ENCODE measurements at places on chromosomes 2 and 18.
A peak's percentile ranks its signal among the peaks of the same experiment; 100 is the strongest.

GRCh38 chr2:221551864-221552263 is 20.2 kb downstream of the EPHA4 start:
- DNase-seq, result no peak
- H3K4me3 ChIP-seq, result no peak overlapping the region
- H3K36me3 ChIP-seq, result no peaks in the 10 kb centered on the region
- peaks cover 11% of the 10 kb centered on the region for H3K4me1 ChIP-seq
- no peak overlapping the region for H3K27ac ChIP-seq
- H3K27me3 ChIP-seq, result no peaks in the 10 kb centered on the region

GRCh38 chr18:56460581-56460980 is 177.8 kb downstream of the TXNL1 start:
- no peak overlapping the region for H3K4me3 ChIP-seq
- no peaks in the 10 kb centered on the region for H3K27me3 ChIP-seq
- no peak for DNase-seq

GRCh38 chr2:74334931-74335333 is 8.3 kb downstream of the SLC4A5 start:
- H3K4me1 ChIP-seq, result no peaks in the 10 kb centered on the region
- no peak overlapping the region for H3K4me3 ChIP-seq
- no peaks in the 10 kb centered on the region for H3K27me3 ChIP-seq
- DNase-seq, result peak; percentile 65
- no peak overlapping the region for H3K27ac ChIP-seq

DNA sequence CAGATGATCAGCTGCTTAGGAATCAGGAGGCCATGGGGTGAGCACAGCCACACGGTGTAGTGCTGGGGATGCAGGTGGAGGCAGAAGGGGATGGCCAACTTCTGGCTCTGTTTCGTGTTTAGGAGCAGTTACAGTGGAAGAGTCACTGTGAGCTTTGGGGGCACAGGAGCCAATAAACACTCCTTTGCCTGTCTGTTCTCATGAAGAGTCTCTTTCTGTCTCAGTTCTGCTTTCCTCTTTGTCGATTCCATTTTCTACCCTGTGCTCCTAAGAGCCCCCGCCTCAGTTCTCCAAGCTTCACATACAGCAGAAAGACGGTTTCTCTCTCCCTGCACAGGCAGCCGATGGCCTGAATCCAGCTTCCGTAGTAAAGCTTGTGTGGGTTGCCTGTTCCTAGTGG is 21.0 kb upstream of the RRM2 start:
- H3K36me3 ChIP-seq, result no peaks in the 10 kb centered on the region
- H3K4me3 ChIP-seq, result no peak overlapping the region
- no peak overlapping the region for H3K27ac ChIP-seq
- no peak for DNase-seq
- no peaks in the 10 kb centered on the region for H3K4me1 ChIP-seq

DNA sequence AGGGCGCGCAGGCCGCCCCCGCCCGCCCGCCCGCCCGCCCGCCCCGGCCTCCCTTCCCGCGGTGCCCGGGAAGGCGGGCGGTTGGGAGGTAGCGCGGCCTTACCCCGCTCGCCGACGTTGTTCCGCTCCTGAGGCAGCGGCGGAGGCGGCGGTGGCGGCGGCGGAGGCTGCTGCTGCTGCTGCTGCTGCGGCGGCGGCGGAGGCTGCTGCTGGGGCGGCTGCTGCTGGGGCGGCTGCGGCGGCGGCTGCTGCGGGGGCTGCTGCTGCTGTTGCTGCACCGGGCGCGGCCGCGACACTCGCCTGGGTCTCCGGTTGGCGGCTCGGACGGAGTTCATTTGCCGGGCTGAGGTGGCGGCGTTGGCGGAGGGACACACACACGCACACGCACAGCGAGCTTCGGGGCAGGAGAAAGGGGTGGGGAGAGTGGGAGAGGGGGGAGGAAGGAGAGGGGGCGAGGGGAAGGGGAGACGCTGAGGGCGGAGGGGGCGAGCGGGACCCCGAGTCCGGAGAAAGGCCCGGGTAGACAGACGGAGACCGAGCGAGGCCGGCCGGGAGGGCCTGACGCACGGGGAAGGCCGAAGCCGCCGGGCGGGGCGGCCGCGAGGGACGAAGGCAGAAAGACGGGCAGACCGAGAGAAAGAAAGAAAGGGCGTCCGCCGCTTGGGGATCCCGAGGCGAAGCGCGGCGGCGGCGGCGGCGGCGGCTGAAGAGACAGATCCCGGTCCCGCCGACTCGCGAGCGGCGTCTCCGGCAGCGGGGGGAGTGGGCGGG is 727 bp downstream of the FBXO11 start:
- no peak for DNase-seq
- H3K4me3 ChIP-seq, result peak overlapping the region; percentile 77
- no peaks in the 10 kb centered on the region for H3K36me3 ChIP-seq
- H3K27ac ChIP-seq, result peak overlapping the region; percentile 99
- no peaks in the 10 kb centered on the region for H3K27me3 ChIP-seq

DNA sequence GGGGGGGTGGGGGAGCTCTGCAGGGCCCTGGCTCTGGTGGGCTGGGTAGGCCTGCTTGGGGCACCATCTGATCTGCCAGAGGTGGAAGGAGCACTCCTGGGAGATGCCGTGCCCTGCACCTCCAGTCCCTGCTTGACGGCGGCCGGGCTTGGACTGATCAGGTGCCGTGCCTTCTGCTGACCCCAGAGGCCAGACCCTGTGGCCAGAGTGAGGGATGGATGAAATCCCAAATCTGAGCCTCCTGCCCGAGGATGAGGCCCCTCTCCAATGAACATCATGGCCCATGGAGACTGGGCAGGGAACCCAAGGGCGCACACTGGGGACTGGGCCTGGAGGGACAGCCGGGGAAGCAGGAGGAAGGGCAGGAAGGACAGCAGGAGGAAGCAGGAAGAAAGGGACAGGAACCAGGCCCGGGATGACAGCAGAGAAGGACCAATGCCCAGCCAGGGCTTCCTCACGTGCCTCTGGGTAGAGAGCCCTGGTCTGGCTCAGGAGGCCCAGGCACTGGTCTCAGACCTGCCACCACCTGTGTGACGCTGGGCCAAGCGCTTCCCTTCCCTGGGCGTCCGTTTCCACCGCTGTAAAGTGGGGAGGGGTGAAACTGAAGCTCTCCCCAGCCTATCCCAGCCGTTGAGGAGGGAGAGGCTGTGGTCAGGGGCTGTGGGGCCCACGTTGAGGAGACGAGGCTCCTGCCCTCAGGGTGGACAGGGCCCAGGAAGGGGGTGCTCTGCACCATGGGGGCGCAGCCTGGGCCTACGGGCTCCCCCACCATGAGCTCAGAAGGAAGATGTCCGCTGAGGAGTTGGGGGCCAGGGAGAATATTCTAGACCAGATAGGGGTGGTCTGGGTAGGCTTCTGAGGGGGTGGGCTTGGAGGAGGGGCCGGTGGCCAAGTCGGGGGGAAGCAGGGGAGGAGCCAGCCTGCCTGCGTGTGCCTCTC is 1.0 kb upstream of the GPR35 start:
- DNase-seq, result no peak
- H3K27ac ChIP-seq, result no peak overlapping the region
- no peaks in the 10 kb centered on the region for H3K36me3 ChIP-seq

Data from vagina (tissue), 2 donors.